ENCODE measurements at places on chromosomes 5 and 9.

DNA sequence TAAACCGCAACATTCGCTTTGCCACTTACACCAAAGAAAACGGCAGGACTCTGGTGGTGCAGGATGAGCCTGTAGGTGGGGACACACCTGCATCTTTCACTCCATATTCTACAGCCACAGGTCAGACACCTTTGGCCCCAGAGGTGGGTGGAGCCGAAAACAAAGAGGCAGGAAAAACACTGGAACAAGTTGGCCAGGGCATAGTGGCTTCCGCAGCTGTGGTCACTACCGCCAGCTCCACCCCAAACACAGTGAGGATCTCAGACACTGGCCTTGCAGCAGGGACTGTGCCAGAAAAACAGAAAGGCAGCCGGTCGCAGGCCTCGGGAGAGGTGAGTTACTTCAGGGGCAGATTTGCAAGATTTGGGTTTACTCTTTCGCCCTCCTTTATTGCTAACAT lies 33.8 kb downstream of the KDM3B start:
- no peak for DNase-seq

DNA sequence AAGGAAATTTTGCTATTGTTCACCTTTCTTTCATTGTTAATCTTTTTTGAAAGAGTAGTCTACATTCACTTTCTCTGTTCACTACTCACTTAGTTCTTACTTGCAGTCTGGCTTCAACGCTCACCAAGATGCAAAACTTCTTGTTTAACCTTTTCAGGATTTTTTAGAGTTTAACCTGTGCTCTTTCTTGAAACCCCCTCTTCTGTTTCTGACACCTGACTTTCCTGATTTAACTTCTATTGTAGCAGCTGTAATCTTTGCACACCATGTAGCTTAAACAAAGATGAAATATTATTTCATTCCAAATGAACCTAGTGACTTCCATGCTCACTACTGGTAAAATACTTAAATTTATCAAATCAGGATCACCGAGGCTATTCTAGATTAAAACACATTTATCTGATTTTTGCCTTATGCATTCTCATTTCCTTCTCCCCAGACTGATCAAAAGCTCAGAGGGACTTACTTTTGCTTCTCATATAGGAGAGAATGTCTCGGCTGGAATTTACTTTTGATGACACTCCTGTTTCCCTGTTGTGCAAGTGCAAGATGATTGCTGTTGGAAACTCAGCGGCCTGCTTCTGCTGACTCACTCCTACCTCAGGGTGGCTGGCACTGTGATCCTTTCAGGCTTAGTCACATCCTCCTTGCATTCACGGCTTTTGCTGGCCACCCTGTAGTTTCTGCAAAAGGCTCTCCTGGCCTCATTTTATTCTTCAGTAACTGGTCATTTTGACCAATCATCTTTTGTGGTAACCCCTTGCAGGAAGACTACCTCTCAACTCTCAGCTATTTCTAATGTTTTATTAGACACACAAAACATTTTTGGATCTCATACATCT lies 109.3 kb upstream of the IFNE start:
- DNase-seq = peak; percentile 63

DNA sequence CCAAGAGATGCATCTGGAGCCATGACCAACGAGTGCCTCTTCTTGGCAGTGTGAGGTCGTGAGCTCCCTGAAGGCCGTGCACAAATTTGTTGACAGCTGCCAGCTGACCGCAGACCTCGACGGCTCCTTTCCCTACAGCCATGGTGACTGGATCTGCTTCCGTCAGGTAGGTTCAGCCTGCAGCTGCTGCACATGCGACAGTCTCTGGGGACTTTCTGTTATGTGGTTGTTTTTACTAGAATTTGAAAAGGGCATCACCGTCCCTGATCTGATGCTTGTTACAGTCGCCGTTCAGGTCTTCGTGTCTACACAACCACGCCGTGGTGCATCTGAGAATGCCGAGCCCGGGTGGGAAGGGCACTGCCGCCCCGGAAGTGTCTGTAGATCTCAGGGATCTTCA lies 36.5 kb upstream of the LRRC14B start:
- no peak for DNase-seq

DNA sequence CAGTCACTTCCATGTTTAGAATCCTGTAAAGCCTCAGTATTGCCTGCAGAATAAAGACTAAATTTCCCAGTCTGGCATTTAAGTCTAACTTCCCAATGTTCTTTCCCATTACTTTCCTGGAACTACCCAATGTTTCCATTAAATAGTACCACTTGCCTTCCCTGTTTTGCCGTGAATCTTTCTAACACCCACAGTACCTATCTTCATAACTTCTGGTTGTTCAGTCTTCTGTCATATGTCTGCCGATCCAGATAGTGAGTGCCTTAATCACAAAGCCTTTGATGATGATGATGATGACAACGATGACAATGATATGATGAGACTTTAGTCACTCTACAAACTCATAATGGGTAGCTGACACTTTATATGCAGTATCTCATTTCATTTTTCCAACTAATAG lies 6.6 kb upstream of the HEMGN start:
- DNase-seq = no peak

DNA sequence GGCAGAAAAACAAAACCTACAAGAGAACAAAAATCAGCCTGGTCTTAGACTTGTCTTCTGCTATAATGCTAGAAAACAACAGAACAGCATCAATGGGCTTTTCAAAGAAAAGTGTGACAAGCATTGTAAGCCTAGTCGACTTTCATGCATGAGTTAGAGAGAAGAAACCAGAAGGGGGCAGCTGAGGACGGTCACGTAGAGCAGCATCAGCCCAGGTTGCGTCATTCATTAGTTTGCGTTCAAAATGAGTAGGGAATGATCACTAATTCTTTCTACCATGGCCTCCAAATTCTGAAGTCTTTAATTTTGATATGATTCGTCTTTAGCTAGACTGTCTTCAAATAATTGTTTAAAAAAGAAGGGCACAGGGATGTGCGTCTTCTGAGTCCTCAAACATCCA lies 4.7 kb upstream of the ISCA1 start:
- DNase-seq = no peak

DNA sequence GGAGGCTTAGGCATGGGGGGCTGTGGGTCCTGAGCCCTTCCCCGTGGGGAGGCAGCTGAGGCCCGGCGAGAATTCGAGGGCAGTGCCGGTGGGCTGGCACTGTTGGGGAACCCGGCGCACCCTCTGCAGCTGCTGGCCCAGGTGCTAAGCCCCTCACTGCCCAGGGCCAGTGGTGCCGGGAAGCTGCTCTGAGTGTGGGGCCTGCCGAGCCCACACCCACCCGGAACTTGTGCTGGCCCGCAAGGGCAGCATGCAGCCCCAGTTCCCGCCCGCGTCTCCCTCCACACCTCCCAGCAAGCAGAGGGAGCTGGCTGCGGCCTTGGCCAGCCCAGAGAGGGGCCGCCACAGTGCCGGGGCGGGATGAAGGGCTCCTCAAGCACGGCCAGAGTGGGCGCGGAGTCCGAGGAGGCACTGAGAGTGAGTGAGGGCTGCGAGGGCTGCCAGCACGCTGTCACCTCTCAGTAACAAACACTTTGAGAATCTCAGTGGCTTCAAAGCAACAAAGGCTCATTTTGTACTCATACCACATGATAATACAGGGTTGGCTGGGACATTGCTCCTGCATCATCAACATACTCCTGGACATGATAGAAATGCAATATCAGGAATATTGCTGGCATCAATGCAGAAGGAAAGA lies 265.7 kb upstream of the ANKRD55 start:
- DNase-seq = no peak

GRCh38 chr5:91706785-91707520 lies 323.8 kb upstream of the ARRDC3 start:
- no peak for DNase-seq

- DNase-seq = no peak
Measured at GRCh38 chr5:150393096-150393645, 19.5 kb downstream of the CD74 start.

GRCh38 chr5:133723126-133723525 lies 110.8 kb upstream of the FSTL4 start:
- DNase-seq = no peak

- DNase-seq = no peak
Measured at GRCh38 chr9:36424289-36425055, 24.4 kb upstream of the RNF38 start.

- DNase-seq = no peak
Measured at GRCh38 chr9:115341426-115341825, 223.5 kb upstream of the TNC start.

DNA sequence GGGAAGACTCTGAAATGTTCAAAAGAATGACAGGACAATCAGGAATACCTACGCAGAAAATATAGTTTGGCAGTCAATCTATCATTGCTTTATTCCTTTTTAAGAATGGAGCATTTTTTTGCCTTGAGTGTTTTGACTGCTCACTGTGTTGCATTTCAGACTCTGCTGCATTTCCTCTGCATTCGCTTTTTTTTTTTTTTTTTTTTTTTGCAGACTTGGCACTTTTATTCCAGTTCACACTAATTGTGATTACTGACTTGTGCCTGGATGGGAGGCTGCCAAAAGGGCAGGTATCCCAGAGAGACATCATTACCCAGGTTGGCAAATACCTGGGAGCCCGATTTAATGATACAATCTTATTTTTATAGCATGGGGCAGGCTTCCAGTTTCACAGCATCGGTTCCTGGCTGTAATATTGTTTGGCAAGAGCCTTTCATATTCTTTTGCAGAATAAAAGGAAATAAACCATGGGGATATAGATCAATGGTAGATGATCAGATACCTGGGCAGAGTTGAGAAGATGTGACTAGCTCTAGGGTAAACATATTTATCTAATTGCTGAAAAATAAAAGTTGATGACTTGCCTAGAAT lies 1132.6 kb downstream of the MAT2B start:
- DNase-seq = no peak

- DNase-seq = no peak
Measured at GRCh38 chr5:160349249-160349934, 21.0 kb downstream of the C1QTNF2 start.

- DNase-seq = no peak
Measured at GRCh38 chr9:133117271-133118178, 3.5 kb downstream of the RALGDS start.

- DNase-seq = no peak
Measured at GRCh38 chr5:65086234-65086890, 317.6 kb downstream of the CWC27 start.

GRCh38 chr5:164741376-164741775 lies 1236.0 kb downstream of the MAT2B start:
- peak; percentile 29 for DNase-seq

- DNase-seq = no peak
Measured at GRCh38 chr5:34748431-34748830, 90.5 kb upstream of the TTC23L start.

GRCh38 chr5:114644576-114644975 lies 282.7 kb downstream of the KCNN2 start:
- DNase-seq = no peak

DNA sequence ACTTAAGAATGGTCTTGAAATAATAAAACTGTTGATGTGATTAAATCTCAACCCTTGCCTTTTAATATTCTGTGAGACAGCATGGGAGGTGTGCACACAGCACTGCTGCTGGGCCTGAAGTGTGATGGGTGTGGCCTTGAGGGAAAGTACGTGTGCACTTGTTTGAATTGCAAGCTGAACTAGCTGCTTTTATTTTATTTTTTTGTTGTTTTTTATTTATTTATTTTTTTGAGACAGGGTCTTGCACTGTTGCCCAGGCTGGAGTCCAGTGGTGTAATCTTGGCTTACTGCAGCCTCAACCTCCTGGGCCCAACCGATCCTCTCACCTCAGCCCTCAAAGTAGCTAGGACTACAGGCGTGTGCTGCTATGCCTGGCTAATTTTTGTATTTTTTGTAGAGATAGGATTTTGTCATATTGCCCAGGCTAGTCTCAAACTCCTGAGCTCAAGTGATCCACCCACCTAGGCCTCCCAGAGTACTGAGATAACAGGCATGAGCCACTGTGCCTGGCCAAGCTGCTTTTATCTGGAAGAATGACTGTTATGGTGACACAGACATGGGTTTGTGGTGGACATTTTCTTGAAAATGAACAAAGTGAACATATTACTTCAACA lies 58.9 kb downstream of the GPR107 start:
- no peak for DNase-seq

DNA sequence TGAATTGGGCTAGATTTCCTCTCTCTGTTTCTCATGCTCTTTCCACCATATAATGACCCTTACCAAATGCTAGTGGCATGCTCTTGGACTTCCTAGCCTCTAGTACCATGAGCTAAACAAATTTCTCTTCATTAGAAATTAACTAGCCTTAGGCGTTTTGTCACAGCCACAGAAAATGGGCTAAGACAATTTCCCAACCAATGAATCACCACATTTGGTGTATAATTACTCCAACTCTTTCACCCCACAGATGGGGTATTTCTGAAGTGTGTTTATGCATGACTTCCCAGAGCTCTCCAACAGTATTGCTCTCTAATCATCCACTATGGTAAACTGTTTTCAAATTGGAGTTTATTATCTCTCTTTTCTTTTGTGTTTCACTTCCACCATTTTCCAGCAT lies 1041.1 kb upstream of the COX7C start:
- no peak for DNase-seq

- DNase-seq = no peak
Measured at GRCh38 chr5:170579601-170580000, 75.8 kb downstream of the KCNIP1 start.

GRCh38 chr9:119368681-119369581 lies at the start of gene BRINP1:
TSS of gene BRINP1 (minus strand) at chr9:119369435. CDS start at chr9:119313355, 56,080 bp downstream.
- DNase-seq = no peak

DNA sequence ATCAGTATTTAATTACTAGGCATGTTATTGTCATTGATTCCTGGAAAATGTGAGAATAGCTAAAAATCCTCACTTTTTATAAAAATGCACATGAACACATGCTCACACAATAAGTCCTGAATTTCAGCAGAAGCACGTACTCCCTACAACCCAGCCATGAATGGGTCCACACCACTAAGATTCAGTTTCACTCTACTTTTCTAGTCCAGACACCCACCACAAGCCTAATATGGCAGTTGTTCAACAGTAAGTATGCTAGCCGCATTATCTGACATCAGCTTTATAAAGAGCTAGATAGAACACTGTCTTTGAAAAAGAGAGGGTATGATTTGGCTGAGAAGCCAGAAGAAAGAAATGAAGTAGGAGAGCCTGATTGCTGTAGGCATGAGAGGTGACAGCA lies 639.3 kb downstream of the BRINP1 start:
- DNase-seq = no peak

- DNase-seq = no peak
Measured at GRCh38 chr9:15578714-15579113, 25.9 kb downstream of the CCDC171 start.

GRCh38 chr9:74777136-74777879 lies 110.4 kb downstream of the TRPM6 start:
- peak; percentile 12 for DNase-seq

DNA sequence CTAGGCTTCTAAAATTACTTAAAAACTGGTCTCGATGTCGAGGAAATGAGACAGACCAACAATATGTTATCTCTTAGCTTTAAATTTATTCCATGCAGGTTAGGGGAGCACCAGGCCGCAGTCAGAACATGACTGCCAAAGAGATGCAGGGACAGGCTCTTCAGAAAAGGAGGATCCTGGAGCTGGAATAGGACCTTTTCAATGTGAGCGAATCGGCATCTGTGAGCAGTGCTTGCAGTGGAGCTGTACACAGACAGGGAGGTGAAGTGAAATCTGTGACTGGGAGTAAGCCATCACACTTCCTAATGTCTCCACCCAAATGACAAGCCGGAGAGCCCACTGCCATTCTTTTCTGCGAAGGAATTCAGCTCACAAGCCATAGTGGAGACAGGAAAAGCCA lies 78.2 kb downstream of the EFNA5 start:
- no peak for DNase-seq

Data from NK-92 treated with Interleukin-12 subunit alpha and Interleukin-12 subunit beta, amount 100 ng/mL, for 24 hours (cell line).